Temporal lobe (tissue), 4 donors: ENCODE measurements at places on chromosomes 11 and 22. TPM values are rescaled to one million over a fixed set of nuclear protein-coding genes. Genes with fewer than 3 reads are reported as not detected.

OR51E2 gene
- 0.25 TPM for total RNA-seq

TRPM5 gene
- not detected for total RNA-seq

GAB4 gene
- total RNA-seq = not detected

KCNA4 gene
- 4.7 TPM for total RNA-seq

OR9Q2 gene
- total RNA-seq = not detected

TNNT3 gene
- not detected for total RNA-seq

HBG1 gene
- total RNA-seq = 20.7 TPM
